ENCODE measurements at places on chromosomes 7 and 10.

GRCh38 chr7:97179454-97180104 is 62.1 kb downstream of the SDHAF3 start:
- peak; percentile 34 for DNase-seq

- no peak for DNase-seq
Observed at GRCh38 chr10:6755781-6756460, 175.8 kb upstream of the PRKCQ start.

DNA sequence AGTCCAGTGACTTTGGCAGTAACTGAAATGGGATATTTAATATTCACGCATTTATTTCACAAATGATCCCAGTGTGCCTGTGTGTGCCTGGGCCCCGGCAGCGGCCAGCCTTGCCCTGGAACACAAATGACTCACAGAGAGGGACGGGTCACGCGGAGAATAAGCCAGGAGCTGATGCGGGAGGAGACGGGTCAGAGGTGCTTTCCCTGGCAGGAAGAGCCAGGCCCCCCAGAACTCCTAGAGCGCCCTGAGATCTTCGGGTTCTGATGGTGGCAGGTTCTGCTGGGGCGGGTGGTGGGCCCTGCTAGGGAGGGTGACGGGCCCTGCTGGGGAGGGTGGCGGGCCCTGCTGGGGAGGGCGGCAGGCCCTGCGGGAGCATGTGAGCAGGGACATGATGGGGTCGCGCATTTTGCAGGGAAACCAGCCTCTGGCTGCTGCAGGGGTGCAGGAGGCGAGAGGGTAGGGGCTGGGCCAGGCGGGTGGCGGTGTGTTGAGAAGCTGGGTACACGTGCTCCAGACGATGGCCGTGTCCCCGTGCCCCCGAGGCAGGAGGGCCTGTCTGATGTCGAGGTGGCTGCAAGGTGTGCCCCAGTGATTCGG is 84.2 kb upstream of the DIP2C start:
- DNase-seq, result no peak

GRCh38 chr7:135206941-135207391 is 4.4 kb downstream of the WDR91 start:
- no peak for DNase-seq

GRCh38 chr7:1055956-1056784 is 11.8 kb downstream of the GPR146 start:
- DNase-seq, result no peak

GRCh38 chr10:47326927-47327330 is 4.7 kb downstream of the GDF2 start:
- DNase-seq, result no peak

- DNase-seq, result peak; percentile 59
Observed at GRCh38 chr10:71547876-71548846, 151.4 kb downstream of the CDH23 start.

DNA sequence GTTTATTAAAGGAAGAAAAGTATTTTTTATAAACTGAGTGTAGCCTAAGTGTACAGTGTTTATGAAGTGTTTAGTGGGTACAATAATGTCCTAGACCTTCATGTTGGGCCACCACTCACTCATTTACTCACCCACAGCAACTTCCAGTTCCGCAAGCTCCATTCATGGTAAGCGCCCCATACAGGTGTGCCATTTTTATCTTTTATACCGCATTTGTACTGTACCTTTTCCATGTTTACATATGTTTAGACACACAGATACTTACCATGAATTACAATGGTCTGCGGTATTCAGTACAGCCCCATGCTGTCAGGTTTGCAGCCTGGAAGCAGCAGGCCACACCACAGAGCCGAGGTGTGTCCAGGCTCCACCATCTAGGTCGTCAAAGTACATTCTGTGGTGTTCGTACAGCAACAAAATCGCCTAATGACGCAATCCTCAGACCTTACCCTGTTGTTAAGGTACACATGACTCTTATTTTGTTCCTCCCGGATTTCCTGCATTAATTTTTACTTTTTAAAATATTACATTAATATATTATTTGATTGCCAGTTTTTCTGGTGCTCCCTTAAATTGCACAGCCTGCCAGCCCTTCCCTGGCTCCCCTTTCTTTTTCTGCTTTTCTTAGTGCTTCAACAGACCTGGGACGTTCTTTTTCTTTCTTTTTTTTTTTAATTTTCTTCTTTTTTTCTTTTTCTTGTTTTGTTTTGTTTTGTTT is 881 bp upstream of the SSBP1 start:
- DNase-seq, result no peak

- DNase-seq, result no peak
Observed at GRCh38 chr10:7583626-7584025, 83.1 kb downstream of the ITIH5 start.

DNA sequence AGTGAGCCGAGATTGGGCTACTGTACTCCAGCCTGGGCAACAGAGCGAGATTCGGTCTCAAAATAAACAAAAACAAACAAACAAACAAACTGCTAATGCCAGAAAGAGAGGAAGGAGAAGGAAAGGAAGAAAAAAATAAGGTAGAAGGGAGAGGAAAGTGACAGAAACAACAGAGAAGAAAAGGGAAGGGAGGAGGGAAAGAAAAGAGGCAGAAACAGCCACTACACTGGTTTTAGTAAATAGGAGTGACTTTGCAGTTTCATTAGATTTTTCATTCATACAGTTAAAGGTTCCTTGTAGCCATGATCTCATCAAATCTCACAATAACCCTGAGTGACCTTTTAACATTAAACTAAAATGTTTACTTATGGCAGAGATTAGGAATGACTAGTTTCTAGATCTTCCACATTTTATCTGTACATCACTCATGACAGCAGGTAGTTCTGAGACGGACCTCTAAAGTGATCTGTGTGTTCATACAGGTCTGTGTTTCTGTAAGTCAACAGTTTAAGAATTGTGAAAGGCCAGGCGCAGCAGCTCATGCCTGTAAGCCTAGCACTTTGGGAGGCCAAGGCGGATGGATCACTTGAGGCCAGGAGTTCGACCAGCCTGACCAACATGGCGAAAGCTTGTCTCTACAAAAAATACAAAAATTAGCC is 191.3 kb upstream of the KLF14 start:
- DNase-seq, result no peak

GRCh38 chr10:22723343-22723779 is 9.0 kb upstream of the PIP4K2A start:
- no peak for DNase-seq

DNA sequence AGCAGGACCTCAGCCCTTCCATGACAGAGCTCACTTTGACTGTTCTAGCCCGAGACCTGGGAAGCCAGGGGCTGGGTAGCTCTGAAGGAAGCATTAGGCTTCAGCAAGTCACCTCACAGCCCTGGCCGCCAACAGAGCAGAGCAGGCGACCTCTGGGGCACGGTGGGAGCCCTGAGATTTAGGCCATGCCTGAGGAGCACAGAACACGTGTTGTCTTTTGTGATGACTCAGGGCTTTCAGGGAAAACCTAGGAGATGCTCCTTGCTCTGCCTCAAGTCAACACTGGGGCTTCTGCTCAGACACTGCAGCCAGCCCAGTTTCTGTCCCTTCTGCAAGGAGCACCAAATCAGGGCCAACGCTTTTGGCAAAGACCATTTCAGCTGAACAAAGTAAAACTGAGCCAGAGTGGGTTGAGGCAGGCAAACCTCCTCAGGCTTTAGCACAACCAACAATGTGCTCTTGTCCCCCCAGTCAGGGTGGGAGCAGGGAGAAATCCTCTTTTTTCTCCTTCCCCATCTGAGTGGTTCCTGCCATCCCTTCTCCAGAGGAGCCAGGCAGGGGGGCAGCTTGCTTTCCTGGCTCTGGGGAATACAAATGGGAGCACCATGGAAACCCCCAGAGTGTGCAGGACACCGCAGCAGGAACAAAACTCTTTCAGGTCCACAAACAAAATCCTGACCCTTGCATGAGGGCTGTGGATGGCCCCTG is 14.4 kb downstream of the CAMK2G start:
- no peak for DNase-seq

- DNase-seq, result no peak
Observed at GRCh38 chr10:49258350-49258683, 40.7 kb upstream of the C10orf71 start.

- DNase-seq, result no peak
Observed at GRCh38 chr10:73867126-73867807, 7.1 kb downstream of the CAMK2G start.

DNA sequence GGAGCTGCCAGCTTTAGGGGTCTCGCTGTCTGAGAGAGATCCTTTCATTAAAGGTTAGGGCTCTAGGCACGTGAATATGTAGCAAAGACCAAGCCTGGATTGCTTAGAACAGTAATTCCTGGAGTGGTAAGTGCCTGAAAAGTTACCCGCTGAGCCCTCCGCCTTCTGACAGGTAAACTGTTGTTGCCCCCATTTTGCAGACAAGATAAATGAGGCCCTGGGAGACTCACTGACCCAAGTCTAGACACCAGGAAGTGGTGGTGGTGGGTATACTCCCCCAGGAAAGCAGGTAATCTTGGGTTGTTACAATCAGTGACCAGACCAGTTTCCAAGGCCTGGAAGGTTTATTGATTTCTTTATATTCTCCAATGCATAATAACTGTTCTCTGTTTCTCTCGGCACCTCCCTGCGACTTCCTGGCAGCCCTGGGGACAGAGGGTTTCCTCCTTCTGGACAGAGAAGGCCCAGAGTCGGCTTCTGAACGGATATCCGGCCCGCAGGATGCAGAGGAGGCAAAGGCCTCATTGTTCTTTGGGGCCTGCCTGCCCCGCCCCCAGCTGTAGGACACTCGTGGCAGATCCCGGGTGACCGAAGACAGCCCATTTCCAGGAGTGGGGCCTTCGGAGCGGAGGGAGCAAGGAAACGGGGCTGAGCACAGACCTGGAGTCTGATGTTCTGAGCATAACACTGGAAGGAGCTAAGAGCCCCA is 1.3 kb upstream of the GRK5 start:
- DNase-seq, result no peak
